ENCODE measurements at places on chromosomes 5 and 9.

DNA sequence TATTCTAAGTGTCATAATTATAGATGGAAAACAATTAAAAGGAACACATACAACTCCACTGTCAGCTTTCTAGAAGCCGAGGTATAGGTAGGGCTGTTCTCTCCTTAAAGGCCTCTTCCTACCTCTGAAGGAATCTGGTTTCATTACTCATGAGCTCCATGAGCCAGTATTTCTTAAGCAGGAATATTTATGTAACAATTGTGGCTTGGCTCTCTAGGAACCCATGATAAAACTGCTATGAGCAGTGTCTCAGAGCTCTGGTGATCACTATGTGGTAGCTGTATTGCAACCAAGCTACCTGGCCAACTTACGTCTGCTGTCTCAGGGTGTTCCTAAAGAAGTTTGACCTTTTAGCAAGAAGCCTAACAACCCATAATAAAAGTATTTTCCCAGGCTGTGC is 157.7 kb downstream of the CEP120 start:
- no peak for DNase-seq

DNA sequence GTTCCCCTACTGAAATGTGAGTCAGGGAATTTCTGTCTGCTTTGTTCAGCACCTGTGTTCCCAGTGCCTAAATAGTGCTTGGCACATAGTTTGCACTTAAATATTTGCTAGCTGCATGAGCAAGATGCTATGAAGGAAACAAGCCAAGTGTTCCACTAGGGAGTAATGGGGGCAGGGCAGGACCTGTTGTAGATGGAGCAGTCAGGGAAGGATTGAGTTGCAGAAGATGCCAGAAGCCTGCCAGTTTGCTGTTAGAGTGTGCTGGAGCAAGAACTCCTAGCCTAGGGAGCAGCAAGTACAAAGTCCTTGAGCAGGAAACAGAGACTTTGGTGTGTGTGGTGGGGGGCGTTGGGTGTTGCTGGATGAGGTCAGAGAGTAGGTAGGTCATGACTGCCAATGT is 87.5 kb downstream of the DAB2IP start:
- no peak for DNase-seq

- no peak for DNase-seq
Observed at GRCh38 chr9:98084396-98084795, 27.9 kb downstream of the NANS start.

DNA sequence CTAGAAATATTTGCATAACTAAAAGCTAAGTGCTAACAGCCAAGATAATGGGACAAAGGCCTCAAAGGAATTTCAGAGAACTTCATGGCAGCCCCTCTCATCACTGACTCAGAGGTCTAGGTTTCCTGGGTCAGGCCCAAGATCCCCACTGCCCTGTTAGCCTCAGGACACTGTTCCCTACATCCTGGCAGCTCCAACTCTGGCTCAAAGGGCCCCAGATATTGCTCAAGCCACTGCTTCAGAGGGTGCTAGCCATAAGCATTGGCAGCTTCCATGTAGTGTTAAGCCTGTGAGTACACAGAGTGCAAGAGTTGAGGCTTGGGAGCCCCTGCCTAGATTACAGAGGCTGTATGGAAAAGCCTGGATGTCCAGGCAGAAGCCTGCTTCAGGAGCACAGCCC is 998.1 kb downstream of the TLE1 start:
- no peak for DNase-seq

GRCh38 chr5:65009207-65009606 is 240.5 kb downstream of the CWC27 start:
- DNase-seq: no peak

GRCh38 chr5:114988096-114988495 is 181.6 kb downstream of the TRIM36 start:
- no peak for DNase-seq

DNA sequence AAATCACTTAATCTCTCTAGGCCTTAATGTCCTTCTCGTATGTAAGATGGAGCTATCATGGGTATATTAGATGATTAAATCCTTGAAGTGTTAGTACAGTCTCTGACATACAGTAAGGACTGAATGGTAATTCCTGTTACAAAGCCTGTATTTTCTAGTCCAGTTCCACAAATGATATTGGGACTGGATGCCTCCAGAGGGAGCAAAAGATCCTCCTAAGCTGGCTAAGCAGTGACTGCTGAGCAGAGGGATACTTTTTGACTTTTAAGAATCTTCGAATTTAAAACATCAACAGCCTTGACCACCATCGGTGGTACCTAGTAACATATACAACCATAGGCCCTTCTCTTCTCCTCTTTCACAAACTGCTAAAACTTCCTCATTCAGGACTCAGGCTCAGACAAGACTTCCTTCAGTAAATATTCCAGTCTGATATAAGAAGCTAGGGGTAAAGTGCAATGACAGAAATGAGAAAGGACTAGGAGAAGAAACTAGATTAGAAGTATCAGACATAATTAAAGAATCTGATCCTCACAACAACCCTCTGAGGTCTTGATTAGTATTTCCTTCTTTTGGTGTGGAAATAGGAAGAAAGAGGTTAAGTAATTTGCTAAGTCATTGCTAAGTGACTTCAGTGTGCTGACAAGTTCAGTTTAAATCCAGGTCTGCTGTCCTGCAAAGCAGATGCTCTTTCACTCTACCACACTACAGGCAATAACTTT is 13.9 kb downstream of the PTAR1 start:
- DNase-seq: no peak

DNA sequence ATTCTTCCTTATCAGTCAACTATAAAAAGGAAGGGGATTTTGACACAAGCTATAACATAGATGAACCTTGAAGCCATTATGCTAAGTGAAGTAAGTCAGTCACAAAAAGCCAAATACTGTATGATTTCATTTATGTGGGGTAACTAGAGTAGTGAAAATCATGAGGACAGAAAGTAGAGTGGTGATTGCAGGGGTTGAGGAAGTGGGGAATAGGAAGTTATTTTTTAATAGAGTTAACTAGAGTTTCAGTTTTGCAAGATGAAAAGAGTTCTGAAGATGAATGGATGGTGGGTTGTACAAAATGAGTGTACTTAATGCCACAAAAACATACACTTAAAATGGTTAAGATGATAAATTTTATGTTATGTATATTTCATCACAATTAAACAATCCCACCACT is 65.4 kb upstream of the FAM174A start:
- no peak for DNase-seq

DNA sequence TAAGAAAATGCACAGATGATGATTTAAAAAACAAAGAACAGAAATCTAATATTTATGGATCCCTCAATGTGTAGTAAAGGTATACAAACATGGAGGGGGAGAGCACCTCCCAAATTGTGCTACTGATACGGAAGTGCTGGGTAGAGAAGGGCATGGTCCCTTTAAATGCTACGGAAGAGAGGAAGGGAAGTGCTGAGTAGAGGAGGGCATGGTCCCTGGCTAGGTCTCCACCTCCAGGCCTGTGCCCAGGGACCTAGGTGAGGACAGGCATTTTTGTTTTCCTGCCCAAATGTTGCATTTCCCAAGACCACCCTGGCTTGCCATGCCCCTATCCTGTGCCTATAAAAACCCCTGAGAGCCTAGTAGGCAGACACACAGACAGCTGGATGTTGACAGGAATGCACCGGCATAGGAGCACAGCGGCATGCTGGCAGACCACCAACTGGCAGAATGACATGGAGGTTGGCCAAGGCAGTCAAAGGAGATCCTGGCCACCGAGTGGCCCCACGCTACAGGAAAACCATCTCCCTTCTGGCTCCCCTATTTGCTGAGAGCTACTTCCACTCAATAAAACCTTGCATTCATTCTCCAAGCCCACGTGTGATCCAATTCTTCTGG is 62.1 kb upstream of the SPDL1 start:
- no peak for DNase-seq

DNA sequence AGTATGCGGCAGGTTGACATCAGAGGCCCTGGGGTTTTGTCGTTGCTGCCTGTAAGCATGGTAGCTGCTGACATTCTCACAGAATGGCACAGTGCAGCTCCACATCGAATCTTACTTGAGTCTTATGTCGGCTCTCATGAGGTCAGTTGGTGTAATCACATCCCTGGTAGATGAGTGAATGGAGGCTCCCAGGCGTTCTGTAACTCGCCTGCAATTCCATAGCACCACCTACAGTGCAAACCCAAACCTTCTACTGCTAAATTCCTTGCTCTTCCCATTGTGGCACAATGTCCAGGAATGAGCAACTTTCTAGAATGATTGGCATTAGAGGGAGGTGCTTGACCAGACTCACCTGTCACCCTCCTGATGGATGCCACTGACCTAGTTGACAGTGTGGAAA is 578.4 kb downstream of the CCDC171 start:
- DNase-seq: no peak

DNA sequence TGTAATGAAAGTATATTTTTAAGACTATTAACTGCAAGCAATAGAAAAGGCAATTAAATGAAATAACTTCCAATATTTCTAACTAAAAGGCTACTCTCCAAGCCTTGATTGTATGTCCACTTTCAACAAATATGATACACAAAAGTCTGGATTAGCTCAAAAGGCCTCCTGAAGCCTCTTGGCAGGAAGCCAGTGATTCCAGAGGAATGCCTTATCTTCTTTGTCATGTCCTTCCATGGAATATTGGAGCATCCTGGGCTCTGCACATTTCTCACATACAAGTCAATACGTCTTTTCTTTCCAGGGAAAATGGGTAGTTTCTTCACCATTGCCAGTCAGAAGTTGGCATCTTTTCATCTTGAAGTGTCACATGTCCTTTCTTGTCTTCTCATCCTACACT is 357.8 kb downstream of the KDM4C start:
- no peak for DNase-seq

DNA sequence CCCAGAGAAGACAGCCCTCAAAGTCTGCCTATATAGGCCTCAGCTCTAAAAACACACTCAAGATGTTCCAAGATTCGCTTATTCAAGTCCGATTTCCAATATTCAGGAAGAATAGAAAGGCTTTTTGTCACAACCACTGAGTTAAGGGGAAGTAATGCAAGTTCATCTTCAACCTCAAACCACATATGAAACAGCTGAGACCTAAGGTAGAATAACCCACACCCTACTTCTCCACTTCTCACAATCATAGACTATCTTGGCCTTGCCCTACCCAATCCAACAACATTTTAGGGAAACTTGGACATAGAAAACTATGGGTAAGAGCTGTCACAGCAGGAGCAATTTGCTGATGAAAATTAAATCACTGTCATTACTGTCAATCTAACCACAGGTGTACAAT is 152.0 kb upstream of the LRRTM2 start:
- DNase-seq: no peak

GRCh38 chr5:171428168-171428696 is 8.8 kb downstream of the FGF18 start:
- DNase-seq: no peak

All from stimulated activated CD4-positive, alpha-beta T cell treated with anti-CD3 and anti-CD28 coated beads, TNF-alpha, amount 100 ng/mL, for 1 hour (primary cell).